ENCODE measurements at places on chromosomes 7 and 10. TPM values are rescaled to one million over a fixed set of nuclear protein-coding genes. Genes with fewer than 3 reads are reported as not detected.

- no peak for DNase-seq
Measured at GRCh38 chr10:127524908-127525665, 24.0 kb upstream of the NPS start.

The PDZD8 gene
- total RNA-seq = 29.6 TPM

- DNase-seq = no peak
Measured at GRCh38 chr10:86871563-86872183, 85.7 kb downstream of the MMRN2 start.

The TMED4 gene
- 112 TPM for total RNA-seq

The PRRT4 gene
- total RNA-seq = 0.65 TPM

The DGKI gene
- 0.02 TPM for total RNA-seq

DNA sequence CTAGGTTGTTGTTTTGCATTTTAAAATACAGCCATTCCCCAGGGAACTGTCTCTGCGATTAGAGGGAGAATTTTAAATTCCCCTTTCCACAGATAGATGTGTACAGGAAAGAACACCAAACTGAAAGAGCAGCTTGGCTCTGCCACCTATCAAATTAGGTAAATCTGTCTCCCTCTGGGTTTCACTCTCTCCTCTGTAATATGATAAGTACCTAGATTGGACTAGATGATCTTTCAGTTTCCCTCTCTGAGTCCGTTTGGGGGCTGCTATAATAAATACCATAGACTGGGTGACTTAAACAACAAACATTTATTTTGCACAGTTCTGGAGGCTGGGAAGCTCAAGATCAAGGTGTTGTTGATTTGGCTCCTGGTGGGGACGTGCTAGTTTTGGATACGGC lies 186.0 kb downstream of the KIF20B start:
- DNase-seq = no peak

DNA sequence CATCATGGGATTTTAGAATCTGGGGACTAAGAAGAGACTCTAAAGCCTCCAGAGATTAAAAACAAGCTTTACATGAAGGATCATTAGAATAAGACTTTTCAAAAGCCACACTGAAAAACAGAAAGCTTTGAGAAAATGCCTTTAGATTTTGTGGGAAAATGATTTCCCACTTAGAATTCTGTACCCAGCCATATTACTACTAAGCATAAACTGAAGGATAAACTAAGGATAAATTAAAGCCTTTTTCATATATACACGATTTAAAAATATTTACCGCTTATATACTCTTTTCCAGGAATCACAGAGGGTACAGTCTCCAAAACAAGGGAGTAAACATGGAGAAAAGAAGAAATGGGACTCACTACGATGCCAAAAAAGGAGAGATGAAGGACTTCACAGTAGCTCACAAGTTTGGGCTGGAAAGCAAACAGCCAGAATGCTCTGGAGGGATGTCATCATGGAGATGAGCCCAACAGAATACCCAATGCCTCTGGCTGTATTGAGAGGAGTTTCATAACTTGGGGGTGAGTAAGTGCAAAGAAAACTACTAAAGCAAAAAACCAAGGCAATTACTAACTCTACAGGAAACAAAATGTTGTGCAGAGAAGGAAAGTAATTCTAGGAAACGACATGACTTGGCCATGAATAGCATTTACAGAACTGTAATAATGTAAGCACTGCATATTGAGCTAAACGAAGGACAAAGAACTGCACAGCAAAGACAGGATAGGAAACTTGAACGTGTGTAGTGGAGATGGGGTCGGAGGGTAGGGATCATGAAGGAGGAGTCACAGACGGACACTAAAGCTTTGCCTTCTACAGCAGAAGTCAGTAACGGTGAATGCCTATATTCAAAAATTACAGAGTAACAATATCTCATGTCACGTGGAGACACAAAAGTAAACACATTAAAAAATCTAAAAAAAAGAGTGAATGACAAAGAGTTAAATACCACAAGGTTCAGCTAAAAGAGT lies 61.4 kb upstream of the ASAH2 start:
- no peak for DNase-seq

The DYDC2 gene
- total RNA-seq = not detected

DNA sequence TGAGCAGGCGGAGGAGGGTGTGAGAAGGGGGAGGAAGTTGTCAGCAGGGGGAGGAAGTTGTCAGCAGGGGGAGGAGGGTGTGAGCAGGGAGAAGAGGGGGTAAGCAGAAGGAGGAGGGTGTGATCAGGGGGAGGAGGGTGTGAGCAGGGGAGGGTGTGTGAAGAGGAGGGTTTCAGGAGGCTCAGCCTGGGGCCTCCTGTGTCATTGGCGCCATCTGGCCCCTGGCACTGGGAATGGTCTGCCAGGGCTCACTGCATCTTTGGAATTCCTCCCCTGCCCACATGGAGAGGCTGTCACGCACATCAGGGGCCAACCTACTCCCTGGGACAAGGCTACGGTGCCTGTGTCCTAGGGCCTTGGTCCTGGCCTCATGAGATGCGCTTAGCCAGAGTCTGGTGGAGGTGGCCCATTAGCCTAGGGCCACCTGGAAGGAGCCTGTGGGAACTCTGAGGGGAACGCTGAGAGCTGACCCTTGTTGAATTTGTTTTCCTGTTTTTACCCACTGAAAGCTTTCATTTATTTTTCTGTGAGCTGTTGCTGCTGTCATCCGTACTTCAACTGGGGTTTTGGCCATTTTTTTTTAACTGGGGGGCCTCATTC lies 18.0 kb downstream of the CAMK2B start:
- no peak for DNase-seq

DNA sequence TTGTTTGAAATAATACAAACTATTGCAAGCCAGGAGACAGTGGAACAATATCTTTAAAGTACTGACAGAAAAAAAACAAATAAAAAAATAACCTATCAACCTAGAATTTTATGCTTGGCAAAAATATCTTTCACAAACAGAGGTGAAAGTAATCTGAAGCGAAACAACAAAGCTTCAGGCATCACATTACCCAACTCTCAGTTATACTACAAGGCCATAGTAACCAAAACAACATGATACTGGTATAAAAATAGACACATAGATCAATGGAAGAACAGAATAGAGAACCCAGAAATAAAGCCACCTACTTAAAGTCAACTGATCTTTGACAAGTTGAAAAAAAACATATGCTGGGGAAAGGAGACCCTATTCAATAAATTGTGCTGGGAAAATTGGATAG lies 26.5 kb upstream of the HECW1 start:
- DNase-seq = no peak

- DNase-seq = no peak
Measured at GRCh38 chr10:92734301-92734700, 44.5 kb downstream of the HHEX start.

The ZNF212 gene
- total RNA-seq = 15.3 TPM

DNA sequence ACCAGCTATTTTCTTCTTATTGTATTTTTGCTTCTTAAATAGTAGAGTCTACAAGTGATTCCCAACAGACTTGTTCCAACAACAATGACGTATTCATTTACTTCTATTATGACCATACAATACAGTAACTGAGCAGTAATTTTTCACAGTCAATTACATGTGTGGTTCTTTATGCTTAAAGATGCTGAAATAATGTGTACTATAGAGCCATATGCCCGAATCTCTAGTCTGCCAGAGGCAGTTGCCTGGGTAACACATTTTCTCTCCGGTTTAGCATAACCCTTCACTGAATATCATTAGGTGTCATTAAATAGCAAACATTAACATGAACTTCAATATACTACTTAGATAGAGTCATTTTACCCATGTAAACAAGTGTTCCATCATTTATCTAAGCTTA lies 75.0 kb downstream of the SLC25A13 start:
- no peak for DNase-seq

DNA sequence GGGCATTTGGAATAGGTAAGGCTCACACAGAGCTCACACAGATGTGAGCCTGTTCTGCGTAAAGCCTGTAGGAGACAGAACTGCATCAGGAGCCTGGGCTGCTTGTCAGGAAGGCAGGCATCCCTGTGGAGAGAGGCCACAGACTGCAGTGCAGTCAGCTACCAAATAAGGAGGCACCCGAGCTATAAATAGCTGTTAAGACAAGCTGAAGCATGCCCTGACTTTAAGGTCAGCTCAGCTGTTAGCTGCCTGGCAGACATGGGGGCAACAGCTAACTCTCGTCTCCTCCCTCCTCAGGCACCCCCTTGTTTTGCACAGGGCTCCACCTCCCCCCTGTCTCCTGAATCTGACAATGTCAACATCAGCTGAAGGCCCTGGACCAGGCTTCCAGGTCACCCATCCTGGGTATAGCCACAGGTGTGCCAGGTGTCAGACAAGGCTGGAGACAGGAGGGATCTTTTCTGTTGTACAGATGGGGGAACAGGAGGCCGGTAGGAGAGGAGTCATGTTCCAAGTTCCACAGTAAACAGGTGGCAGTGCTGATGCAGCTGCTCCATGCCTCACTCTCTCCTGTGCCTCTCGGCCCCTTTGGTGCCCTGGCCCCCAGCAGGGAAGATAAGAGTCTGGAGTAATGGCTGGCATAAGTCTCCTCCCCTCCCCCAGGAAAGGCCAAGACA lies 27.6 kb upstream of the MKRN1 start:
- DNase-seq = no peak

- no peak for DNase-seq
Measured at GRCh38 chr7:98626460-98627412, 9.7 kb downstream of the NPTX2 start.

GRCh38 chr7:2321020-2321419 lies 6.8 kb upstream of the SNX8 start:
- no peak for DNase-seq

GRCh38 chr10:79088613-79089355 lies 20.0 kb downstream of the ZMIZ1 start:
- DNase-seq = no peak

DNA sequence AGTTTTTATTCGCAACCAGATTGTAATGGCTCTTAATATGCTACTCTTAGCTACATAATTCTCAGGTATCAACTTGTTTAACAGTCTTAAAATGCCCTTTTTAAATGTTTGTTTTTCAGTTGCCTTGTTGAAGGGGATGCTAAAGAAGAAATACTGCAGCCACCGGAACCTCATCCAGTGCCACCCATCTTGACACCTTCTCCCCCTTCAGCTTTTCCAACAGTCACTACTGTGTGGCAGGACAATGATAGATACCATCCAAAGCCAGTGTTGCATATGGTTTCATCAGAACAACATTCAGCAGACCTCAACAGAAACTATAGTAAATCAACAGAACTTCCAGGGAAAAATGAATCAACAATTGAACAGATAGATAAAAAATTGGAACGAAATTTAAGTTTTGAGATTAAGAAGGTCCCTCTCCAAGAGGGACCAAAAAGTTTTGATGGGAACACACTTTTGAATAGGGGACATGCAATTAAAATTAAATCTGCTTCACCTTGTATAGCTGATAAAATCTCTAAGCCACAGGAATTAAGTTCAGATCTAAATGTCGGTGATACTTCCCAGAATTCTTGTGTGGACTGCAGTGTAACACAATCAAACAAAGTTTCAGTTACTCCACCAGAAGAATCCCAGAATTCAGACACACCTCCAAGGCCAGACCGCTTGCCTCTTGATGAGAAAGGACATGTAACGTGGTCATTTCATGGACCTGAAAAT lies 69.5 kb upstream of the RSBN1L start:
- no peak for DNase-seq

- no peak for DNase-seq
Measured at GRCh38 chr10:11045995-11046775, 28.5 kb downstream of the CELF2 start.

DNA sequence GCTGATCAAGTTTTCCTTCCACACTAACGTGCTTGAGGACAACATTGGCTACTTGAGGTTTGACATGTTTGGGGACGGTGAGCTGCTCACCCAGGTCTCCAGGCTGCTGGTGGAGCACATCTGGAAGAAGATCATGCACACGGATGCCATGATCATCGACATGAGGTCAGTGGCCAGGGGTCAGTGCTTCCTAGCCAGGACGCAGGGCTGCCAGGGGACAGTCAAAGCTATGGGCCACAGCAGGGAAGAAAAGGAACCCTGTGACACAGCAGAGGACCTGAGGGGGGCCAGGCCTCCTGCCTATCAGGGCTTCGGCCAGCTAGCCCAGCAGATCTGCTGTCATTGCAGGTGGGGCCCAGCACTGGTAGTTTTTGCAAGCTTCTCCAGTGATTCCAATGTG lies 5.2 kb downstream of the RBP3 start:
- no peak for DNase-seq

- no peak for DNase-seq
Measured at GRCh38 chr10:110523736-110524135, 26.0 kb downstream of the DUSP5 start.

GRCh38 chr7:157268540-157268939 lies 68.3 kb upstream of the DNAJB6 start:
- no peak for DNase-seq

Measured in T-helper 17 cell (primary cell).